Stimulated activated CD8-positive, alpha-beta memory T cell treated with anti-CD3 and anti-CD28 coated beads, Interleukin-7, amount 100 ng/mL, for 1 hour (primary cell): ENCODE measurements at places on chromosomes 2 and 18.

DNA sequence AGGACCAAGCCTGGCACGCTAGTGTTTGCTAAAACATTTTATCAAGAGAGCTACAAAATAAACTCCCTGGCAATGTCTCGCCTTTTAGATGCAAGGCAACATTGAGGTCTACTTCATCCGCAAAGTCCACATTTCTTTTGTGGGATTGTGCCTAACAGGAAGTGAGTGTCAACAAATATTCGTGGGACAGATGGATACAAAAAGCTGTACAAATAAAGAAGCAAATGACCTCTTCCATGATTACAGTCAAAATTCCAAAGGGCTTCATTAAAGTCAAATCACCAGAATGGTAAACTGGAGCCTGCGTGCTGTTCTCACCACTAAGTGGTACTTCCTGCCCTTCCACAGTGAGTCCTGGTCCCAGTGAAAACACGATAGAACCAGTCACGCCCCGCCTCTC, 40.4 kb downstream of the L3MBTL4 start:
- DNase-seq: no peak

GRCh38 chr2:212592695-212593094, 54.1 kb upstream of the ERBB4 start:
- no peak for DNase-seq

- DNase-seq: no peak
These were observed 16.3 kb downstream of the SLC8A1 start for GRCh38 chr2:40435426-40436092.

DNA sequence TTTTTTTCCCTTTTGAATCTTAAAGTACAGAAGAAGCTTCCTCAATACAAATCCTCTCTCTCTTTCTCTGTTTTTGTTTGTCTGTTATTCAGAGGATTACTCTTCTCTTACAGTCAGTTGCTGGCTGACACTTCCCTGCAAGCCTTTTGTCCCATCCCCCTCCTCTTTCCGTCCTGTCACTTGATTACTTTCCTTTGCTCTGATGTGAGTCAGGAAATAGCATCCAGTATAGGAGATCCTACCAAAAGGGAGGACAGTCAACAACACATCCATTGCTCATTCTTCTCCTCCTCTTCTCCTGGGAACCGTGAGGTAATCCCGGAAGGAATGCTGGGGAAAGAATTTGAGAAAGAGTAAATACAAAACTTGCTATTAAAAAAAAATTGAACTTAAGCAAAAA, 79.3 kb upstream of the SCN7A start:
- DNase-seq: no peak

- no peak for DNase-seq
These were observed 13.0 kb downstream of the L3MBTL4 start for GRCh38 chr18:6401687-6402086.

- no peak for DNase-seq
These were observed 128.8 kb downstream of the ZNF521 start for GRCh38 chr18:25223211-25223610.

DNA sequence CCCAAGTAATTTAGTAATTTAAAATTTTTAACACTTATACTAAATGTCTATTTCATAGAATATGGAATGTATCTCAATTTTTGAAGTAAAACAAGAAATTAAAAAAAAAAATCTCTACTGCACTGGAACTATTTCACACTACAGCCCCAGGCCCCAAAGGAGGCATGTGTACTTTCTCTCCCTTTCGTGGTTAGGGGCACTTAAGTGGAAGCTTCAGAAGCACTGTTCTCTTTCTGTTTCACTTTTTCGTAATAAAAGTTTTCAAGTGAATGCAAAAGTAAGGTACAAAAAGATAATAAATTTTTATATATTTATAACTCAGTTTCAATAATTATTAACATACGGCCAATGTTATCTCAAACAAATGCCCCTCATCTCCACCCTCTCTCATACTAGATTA, 123.8 kb upstream of the STON1 start:
- no peak for DNase-seq

DNA sequence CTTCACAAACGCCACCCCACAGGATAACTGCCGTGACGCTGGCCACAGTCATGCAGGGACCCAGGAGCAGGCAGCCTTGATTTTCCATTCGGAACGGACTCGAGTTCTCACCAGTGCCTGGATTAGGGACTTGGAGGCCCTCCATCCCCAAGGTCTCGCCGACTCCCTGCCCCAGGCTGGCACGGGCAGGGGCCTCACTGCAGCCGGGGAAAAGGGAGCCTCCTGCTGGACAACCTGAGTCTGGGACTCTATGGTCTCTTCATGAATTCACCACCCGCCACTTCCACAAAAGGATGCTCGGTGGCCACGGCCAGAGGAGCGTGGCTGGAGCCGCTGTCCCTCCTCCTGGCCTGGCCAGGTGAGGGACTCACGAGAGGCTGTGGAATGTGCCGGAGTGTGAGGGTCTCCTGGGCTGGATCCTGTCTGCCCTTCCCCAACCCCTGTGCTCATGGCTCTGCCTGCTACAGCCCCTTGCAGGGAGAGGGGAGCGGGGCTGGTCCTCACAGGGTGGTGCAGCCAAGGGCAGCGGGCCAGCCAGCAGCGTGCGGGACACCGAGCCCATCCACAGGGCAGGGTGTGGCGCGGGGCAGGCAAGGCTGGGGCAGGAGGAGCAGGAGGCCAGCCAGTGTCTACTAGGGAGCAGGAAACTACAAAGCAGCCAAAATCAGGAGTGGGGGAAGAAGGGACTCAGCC, 42.3 kb downstream of the AQP12A start:
- DNase-seq: no peak

DNA sequence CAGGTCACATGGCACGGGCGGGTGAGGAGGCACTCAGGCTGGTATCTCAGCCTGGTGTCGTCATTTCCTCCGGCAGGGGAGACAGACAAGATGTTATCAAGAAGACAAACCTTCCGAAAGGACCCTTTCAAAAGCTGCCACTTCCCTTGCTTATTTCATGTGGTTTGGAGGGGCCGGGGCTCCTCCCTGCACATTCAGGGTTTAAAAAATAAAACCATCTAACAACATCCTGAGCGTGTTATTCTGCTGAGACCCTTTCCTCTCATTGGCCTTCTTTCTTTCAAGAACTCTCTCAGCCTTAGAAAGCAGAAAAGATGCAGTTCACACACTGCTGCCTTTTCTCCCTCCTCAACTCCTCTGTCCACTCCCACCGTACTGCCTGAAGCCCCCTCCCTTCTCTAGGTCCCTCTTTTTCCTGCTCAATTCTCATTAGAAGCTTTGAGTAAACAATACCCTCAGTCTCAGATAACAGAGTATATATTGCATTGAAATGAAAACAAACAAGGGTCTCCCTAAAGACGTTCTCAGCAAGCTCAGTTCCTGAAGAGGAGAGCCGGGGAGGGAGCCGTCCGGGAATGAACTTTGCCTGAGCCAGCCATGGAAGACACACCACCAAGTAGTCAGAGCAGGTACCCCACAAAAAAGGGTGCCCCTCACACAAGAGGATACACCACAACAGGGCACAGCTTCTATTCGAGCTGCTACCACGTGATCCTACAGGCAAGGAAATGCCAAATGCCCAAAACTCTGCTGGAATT, 9.7 kb downstream of the SMAD7 start:
- peak; percentile 66 for DNase-seq

- no peak for DNase-seq
These were observed 3.4 kb downstream of the MBP start for GRCh38 chr18:77129150-77129551.

DNA sequence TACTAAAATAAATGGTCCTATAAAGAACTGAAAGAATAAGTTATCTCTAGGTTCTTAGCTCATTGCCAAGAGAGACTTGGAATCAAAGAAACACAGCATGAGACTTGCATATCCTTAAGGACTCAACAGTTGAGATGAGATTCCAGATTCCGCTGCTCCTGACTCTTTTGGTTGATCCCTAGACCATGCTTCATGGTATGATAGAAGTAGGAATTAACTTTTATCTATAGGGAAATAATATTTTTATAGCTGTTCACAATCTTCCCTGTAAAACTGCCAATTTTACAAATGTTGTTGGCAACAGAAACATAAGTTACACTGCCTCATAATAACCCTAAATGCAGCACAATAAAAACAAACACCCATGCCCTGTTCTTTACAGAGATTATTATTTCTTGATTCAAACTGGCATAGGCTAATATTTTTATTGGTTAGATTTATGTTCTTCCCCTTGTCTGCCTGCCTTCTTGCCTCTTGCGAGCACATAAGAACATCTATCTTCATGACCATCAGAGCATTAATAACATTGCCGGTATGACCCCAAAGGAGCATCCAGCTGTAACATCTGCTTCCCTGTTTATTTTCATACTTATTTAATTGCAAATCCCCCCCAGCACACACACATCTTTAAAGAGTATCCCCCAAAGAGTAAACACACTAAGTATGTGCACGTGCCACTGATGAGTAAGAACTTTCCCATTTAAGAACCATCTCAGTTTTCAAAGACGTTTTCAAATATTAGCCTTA, 735.7 kb upstream of the SLC8A1 start:
- no peak for DNase-seq

DNA sequence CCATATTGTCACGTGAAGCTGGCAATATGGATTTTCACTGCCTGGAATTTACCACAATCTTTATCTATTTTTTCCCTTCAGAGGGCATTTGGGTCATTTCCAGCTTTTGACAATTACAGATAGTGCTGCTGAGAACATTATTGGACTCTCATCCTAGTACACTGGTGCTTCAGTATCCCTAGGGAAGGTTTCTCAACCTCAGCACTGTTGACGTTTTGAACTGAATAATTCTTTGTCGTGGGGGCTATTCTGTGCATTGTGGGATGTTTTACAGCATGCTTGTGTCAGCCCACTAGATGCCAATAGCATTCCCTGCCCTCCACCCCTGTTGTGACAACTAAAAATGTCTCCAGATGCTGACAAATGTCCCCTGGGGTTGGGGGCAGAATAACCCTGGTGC, 185.7 kb downstream of the TPGS2 start:
- no peak for DNase-seq

DNA sequence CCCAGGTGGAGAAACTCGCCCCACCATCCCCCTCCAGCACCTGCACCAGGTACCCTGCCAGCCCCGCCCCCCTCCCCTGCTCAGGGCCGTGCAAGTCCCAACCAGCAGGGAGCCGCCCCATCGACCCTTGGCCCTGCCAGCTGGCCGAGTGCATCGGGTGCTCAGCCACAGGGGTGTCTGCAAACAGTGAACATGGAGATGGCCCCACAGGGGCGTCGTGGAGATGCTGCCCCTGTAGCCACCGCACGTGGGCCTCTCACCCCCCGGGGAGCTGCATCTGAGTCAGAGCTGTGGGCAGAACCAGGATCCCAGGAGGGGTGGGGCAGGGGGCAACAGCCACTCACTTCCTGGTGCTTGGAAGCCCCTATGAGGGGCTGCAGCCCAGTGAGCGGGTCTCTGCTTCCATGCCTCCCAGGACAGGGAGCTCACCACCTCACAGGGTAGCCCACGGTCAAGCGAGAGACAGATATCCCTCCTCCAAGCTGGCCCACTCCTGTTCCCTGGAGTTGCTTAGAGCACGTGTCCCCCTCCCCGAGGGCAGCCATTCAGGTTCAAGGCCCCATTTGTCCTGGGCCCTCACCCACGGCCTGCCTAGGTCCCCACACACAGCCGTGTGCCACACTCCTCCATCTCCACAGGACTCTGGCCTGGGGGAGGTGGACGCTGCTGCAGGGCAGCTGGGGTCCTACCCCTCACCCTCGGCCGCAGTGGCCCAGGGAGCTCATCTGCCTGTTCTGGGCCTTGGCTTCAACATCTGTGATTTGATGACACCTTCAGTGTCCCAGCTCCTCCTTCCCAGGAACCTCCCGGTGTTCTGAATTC, 1.1 kb upstream of the MAB21L4 start:
- DNase-seq: no peak

DNA sequence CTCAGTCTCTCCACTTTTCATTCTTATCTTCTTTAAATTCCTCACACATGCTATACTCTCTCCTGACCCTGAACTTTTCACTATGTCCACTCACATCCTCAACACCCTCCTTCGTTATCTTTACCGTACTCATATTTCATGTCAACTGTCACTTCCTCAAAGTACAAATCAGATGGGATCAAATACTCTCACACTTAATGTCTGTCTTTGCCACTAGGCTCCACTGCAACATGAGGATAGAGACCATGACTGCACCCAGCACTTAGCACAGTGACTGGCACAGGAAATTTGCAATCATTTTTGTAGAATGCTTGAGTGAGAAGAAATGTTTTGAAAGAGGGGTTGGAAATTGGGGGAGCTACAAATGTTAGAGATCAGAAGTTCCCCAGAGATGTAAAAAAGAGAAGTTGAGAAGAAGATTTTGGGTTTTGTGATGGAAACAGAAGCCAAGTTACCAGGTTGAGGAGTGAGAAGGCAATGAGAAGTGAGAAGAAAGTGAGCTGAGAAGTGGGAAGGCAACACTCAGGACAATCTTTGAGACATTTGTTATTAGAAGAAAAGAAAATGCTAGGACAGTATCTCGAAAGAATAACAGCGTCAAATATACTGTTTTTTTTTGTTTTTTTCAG, 87.0 kb downstream of the CCDC141 start:
- no peak for DNase-seq

GRCh38 chr2:200408428-200409316, 101.2 kb downstream of the KCTD18 start:
- no peak for DNase-seq

- DNase-seq: no peak
These were observed 73.5 kb downstream of the CCBE1 start for GRCh38 chr18:59623456-59624368.

- DNase-seq: no peak
These were observed 45.9 kb upstream of the NCK2 start for GRCh38 chr2:105698820-105699219.

DNA sequence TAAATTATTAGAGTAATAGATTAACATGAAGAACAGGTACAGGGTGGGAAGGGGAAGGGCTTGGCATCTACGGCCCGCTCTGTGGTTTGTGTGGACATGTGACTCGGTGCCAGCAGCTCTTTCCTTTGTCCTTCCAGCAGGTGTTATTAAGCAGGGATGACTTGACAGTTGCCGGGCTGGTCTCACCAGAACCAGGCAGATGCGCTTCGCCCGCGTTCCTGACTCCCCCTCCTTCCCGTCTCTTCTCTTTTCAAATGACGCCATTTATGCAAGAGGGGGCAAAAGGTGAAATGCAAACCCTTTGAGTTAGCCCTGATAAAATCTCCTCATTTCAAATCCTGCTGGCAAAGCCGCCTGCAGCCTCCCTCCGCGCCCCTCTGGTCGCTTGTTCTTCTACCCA, 38.9 kb upstream of the MGAT4A start:
- DNase-seq: no peak

- no peak for DNase-seq
These were observed 352 bp upstream of the HOXD9 start for GRCh38 chr2:176122052-176122682.

GRCh38 chr18:9322744-9323143, 11.8 kb upstream of the TWSG1 start:
- no peak for DNase-seq

DNA sequence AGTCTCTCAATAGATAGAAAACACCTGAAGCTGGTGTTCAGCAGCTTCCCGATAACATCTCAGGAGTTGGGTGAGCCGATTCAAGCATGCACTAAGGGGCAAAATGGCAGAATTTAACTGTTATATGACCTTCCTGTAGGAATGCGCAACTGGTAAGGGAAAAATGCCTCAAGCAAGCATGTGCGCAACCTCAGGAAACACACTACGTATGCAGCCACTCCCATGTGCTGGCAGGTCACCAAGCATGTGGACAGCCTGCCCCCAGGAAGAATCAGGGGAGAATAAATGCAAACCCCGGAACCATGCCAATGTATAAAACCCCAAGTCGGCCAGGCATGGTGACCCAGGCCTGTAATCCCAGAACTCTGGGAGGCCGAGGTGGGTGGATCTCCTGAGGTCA, 645.6 kb downstream of the NYAP2 start:
- DNase-seq: no peak

- no peak for DNase-seq
These were observed 106.2 kb downstream of the ZRANB3 start for GRCh38 chr2:135424849-135425248.
